ENCODE measurements at places on chromosomes 11 and 22.

GRCh38 chr22:50169774-50170341, 673 bp upstream of the PANX2 start:
- no peak for DNase-seq

DNA sequence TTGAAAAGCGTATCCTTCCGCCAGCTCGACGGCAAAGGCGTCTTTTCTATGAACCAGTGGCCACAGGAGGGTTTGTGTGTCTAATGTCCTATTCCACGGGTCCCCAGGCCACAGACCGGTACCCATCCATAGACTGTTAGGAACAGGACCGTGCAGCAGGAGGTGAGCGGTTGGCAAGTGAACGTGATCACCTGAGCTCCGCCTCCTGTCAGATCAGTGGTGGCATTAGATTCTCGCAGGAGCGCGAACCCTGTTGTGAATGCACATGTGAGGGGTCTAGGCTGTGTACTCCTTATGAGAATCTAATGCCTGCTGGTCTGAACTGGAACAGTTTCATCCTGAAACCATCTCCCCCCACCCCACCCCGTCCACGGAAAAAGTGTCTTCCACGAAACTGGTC, 62.7 kb upstream of the KCNQ1OT1 start:
- DNase-seq = no peak

GRCh38 chr11:95152876-95153856, 63.5 kb downstream of the ENDOD1 start:
- DNase-seq = no peak

GRCh38 chr11:72514331-72514730, 80.0 kb upstream of the CLPB start:
- DNase-seq = no peak

GRCh38 chr11:67648140-67648795, 2.3 kb downstream of the ACY3 start:
- DNase-seq = no peak

GRCh38 chr22:23184764-23185113, 4.4 kb downstream of the BCR start:
- DNase-seq = no peak

GRCh38 chr22:31628362-31628761, 33.7 kb downstream of the PISD start:
- no peak for DNase-seq

DNA sequence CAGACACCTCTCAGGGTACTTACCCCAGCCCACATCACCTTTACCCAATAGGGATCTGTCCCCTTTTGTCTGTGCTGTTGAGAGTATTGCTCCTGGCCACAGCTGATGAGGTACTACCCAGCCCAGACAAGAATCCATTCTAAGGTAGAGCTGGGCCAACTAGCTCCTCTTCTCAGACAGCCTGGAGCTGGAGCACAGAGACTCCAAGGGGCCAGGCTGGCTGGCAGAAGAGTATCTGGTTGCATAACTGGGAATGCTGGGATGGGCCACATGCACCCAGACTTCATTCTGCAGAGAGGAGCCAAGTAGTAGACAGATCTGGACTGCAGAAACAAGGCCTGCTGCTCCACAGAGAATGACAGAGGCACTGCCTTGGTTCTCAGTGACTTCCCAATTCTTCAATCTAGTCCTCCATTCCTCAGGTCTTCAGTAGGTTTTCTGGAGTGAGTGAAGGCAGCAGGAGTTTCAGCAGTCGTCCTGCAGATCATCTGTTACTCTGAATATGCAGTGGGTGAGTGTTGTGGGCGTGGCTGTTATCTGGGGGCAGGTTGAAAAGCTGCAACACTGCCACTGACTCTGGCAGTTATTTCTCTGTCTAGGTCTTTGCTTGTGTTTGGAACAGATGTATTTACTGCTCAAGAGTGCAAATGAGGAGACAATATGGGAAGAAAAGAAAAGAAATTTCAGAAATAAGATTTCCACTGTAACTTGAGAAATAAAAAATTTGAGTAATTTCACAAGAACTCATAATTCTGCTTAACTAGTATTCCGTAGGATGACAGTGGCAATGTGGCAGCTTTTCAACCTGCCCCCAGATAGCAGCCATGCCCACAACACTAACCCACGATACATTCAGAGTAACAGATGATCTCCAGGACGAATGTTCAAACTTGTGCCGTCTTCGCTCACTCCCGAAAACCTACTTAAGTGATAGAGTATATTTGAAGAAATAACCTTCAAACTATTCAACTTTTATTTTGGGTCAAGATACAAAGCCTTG, 34.9 kb downstream of the MAPK1 start:
- no peak for DNase-seq

GRCh38 chr11:46529928-46530574, 63.8 kb downstream of the AMBRA1 start:
- no peak for DNase-seq

DNA sequence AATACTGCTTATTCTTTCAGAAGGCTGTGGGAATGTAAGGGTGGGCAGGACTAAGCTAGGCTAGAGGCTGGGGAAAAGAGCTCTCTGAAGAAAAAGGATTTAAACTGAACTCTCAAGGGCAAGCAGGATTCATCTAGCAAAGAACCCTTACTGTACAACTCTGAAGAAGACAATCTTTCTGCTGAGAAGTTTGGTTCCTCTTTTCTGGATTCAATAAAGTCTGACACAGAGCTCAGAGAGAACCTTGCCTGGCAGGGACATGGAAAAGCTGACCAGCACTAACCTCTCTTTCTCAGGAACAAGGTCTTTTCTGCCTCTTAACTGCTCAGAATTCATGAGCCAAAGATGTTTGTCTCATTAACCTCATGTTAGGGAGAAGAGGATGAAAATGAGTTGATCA, 388.4 kb upstream of the DDI1 start:
- no peak for DNase-seq

DNA sequence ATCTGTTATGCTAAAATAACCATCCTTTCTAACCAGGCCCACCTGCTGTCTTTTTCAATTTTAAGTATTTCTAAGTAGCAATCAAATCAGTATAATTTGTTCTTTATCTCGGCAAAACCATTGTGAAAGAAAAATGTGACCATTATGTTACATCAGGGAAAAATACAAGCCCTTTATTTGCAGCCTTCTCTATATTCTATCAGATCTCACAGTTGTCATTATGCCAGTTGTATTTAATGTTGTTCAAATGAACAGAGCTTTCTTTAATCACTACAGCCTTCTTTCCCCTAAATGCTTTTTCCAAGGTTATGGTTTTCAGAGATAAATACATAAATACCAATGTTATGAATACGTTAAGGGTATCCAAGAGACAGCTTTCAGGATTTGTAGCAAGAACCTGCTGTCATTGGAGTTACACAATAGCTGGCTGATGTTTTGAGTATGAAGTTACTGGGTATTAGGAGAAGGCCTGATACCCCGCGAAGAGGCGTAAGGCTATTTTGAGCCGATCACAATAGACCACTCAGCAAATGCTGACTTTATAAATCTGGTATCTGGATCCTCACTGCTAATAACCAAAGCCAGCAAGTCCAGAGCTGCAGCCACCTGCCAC, 406.3 kb downstream of the CADM1 start:
- no peak for DNase-seq

- DNase-seq = no peak
Observed at GRCh38 chr22:30452861-30453260, 19.0 kb downstream of the SEC14L3 start.

GRCh38 chr11:45204761-45205160, 58.3 kb downstream of the PRDM11 start:
- no peak for DNase-seq

GRCh38 chr11:31820438-31820818, 9.3 kb upstream of the PAX6 start:
- no peak for DNase-seq

GRCh38 chr22:43242627-43243026, 55.7 kb upstream of the TTLL12 start:
- DNase-seq = no peak

DNA sequence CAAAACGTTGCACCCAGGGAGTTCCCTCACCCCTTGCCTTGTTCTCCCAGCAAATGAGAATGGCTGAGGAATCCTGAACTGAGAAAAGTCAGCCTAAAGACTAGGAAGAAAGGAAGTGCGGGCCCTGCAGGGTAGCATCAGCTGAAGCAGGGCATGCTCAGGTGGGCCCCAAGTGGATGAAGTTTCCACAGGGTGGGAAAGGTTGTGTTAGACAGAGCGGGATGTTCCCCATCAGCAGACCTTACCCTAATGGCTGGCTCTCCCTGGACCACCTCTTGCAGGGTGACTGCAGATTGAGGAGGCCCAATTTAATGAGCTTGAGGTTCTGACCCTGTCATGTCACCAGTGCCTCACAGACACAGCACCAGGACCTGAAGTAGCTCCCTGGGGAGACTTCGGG, 81.5 kb upstream of the MYOD1 start:
- no peak for DNase-seq

GRCh38 chr11:128921793-128922192, 20.9 kb downstream of the TP53AIP1 start:
- no peak for DNase-seq

- no peak for DNase-seq
Observed at GRCh38 chr11:46918788-46919513, 601 bp upstream of the LRP4 start.

GRCh38 chr11:60498853-60499252, 6.3 kb downstream of the MS4A12 start:
- DNase-seq = no peak

- DNase-seq = no peak
Observed at GRCh38 chr11:62395885-62396551, 22.8 kb upstream of the SCGB1A1 start.

- DNase-seq = no peak
Observed at GRCh38 chr11:64449381-64450167, 90.6 kb downstream of the RPS6KA4 start.

All from kidney epithelial cell (primary cell).